ENCODE measurements at places on chromosomes 3 and 15.
A peak's percentile ranks its signal among the peaks of the same experiment; 100 is the strongest.

DNA sequence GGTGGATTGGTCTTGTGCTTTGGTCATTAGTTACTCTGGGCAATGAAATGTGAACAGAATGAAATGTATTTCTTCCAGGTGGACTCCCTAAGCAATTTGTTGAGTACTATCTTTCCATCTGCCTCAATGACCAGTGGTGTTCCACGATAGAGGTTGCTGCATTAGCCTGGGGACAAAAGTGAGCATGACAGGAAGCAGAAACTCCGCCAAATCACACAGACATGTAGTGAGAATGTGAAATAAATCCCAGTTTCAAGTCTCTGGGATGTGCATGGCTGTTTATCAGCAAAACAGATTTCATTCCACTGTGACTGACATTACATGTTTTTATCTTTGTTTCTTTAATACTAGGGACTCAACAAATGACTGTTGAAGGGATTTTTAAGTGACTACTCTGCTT, 63.3 kb upstream of the DCBLD2 start:
- DNase-seq: no peak

GRCh38 chr3:37571269-37571668, 290.4 kb upstream of the CTDSPL start:
- no peak for DNase-seq

- no peak for DNase-seq
These were observed 443.3 kb downstream of the VGLL3 start for GRCh38 chr3:86547692-86548091.

- DNase-seq: no peak
These were observed at the start of gene NPAP1 for GRCh38 chr15:24675332-24676144. NPAP1 (plus strand) TSS chr15:24675775; CDS start chr15:24675868, 93 bp downstream.

- no peak for DNase-seq
These were observed 295.2 kb upstream of the THBS1 start for GRCh38 chr15:39285663-39286062.

- peak; percentile 36 for DNase-seq
These were observed 75.2 kb downstream of the APBA2 start for GRCh38 chr15:28960979-28961378.

DNA sequence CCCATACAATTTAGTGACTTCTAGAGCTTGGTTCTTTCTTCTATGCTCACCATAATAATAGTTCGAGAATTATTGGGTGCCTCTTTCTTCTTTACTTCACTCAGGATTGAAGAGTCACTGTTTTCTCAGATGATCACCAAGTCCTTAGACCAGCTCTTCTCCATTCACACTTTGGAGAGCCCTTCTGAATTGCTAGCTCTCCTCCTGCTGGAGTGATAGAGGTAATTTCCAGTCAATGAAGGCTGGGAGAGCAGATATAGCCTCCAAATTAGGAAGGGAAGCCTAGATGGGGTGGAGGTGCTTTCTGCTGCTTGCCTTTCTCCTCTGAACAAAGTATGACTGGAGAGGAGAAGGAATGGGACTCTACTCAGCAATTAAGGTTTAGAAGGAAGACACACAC, 10.7 kb upstream of the BBX start:
- DNase-seq: no peak

- DNase-seq: peak; percentile 27
These were observed 29.2 kb downstream of the PLXNA1 start for GRCh38 chr3:127012091-127012490.

DNA sequence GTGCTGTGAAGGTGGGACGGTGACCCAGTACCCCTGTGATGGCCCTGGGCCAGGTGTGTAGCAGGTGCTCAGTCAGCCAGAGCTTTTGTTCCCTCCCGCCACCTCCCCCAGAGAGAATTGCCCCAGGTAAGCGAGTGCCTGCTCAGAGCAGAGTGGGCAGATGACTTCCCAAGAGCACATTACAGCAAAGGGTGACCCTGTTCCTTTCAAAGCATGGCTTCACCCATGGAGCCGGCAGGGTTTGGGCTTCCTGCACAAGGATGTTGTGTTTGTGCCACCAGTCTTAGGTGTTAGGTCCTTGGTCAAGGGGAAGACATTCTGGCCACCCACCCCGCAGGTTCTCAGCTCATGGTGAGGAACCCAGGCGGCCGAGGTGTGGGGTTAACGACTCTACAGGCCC, 30.7 kb downstream of the SLC6A6 start:
- DNase-seq: no peak

DNA sequence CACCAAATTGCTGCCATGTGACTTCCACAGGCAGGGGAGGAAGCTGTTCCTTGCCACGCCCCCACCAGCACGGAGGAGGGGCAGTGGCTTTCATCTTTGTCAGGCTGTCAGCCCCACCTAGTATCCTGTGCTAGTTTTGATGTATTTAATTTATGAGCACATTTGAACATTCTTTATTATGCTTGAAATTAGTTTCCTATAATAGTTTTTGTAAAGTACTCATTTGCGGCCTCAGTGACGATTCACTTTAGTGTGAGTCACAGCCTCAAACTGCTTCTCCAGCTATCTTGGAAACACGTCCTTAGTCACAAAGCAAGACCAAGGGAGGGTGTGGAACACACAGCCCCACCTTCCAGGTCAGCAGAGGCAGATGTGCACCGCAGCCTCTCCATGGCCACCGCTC, 239.9 kb upstream of the ATP10A start:
- no peak for DNase-seq

DNA sequence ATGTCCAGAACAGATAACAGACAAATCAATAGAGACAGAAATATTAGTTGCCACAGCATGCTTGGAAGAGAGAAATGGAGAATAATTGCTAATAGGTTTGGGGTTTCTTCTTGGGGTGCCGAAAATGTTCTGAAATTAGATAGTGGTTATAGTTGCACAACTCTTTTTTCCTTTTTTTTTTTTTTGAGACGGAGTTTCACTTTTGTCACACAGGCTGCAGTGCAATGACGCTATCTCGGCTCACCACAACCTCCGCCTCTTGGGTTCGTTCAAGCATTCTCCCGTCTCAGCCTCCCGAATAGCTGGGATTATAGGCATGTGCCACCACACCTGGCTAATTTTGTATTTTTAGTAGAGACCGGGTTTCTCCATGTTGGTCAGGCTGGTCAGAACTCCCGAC, 163.3 kb downstream of the PLCH1 start:
- DNase-seq: no peak

- no peak for DNase-seq
These were observed 2.3 kb upstream of the MYL3 start for GRCh38 chr3:46865546-46865945.

DNA sequence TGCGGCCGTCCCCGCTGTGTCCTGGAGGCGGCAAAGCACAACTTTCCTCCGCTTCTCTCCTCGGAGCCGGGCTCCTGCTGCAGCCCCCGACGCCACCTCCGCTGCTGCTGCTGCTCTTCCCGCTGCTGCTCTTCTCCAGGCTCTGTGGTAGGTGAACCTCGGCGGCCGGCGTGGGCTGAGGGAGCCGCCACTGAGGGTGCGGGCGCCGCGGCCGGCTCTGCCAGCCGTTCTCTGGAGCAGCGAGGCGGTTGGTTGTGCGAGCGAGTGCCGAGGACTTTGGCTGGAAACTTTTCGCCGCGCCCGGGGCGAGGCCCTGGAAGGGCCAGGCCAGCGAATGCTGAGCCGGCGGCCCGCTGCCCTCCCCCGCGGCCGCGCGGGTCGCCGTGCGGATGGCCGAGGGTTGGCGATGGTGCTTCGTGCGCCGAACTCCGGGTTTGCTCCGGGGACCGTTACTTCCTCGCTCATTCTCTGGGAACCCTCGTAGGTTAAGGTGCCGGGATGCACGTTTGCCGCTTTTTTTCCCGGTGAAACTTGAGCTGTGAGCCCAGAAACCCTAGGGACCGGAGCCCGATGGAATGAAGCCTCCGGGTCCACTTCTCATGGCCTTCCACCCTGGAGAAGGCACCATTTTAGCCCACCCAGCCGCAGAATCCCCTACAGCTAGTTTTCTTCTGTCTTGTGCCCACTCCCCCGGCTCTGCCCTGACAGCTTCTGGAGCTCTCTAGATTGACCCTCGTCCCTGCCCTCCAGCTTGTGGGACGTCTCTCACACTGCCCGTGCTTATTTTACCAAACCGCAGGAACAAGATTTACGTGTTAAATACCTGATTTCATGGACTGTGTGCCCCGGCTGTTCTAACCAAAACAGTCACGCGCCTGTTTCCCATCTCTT, 660 bp downstream of the NECTIN3 start:
- DNase-seq: no peak
